ENCODE measurements at places on chromosomes 2 and 18.

- no peak for DNase-seq
Observed at GRCh38 chr2:58054264-58054663, 7.7 kb downstream of the VRK2 start.

DNA sequence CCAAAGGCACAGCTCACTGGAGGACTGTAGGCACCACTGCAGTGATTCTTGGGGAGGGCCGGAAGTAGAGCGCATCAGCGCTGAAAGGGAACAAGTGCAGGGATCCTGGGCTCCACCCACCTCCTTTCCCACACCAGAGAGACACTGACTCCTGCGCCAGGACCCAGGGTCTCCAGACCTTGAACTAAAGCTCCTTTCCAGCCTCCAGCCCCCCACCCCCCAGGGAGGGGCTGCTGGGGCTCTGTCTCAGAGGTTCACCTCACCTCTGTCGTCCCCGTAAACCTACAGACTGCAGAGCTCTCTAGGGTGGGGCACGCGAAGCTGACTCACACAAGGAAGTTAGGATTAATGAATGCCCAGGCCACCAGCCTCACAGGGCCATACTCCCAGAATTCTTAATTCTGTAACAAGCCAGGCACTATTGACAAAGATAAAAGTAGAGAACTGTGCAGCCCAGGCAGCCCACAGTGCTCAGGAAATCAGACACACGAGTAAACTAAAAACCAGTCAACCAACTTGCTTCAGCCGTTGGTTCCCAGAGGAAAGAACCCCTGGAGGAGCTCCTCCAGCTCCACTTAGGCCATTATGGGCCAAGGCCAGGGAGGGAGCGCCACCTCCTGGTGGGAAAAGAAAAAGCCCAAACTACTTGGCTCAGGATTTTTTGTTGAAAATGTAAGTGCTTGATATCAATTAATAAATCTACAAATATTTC is 45.1 kb upstream of the ACAA2 start:
- peak; percentile 66 for DNase-seq

- DNase-seq = no peak
Observed at GRCh38 chr2:42113452-42113851, 55.7 kb upstream of the EML4 start.

DNA sequence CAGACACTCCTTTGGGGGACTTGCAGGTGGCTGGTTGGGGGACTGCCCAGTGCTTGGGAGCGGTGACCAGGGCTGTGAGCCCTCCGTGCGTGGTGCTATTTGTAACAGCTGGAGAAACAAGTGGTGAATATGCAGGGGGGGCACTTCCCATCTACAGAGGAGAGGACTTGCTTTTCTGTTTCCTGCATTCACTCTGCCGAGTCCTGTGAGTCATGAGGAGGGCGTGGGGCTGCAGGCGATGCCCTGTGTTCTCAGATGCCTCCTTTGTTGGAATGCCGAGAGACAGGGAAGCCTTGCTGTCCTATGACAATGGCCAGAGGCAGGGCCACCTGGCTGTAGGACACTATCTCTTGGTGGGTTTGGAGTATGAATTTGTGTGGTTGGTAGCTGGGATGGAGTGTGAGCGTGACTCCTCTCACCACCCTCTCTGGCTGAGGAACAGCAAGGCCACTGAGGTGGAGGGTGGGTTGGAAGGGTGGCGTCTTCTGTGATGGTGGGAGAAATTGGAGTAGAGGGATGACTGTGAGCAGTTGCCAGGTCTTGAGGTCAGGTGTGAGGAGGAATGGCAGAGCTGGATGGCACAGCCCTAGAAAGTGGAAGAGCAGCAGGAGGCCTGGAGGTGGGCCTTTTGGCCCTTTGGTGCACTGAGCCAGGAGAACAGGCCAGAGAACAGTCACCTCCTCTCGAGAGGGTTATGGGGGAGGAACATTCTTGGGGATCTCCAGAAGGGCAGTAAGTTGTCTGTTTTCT is 24.3 kb downstream of the FHOD3 start:
- peak; percentile 33 for DNase-seq

GRCh38 chr2:83879127-83879526 is 580.0 kb downstream of the SUCLG1 start:
- DNase-seq = no peak

GRCh38 chr2:119179202-119179601 is 20.7 kb upstream of the C1QL2 start:
- peak; percentile 20 for DNase-seq

DNA sequence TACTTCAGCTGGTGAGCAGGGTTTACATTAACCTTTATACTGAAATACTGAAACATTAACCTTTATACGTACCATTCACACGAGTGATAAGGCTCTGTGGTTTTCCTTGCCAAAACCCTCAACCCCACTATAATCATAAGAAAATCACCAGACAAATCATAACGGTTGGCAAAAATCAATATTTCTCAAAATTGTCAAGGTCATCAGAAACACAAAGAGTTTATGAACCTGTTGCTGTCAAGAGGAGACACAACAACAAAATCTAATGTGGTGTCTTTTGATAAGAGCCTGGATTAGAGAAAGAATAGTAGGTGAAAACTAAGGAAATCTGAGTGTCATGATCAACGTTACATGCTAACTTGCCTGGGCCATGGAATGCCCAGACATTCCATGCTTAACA is 396.9 kb upstream of the TMEFF2 start:
- no peak for DNase-seq

- DNase-seq = peak; percentile 80
Observed at GRCh38 chr2:166665991-166666940, 172.2 kb upstream of the SCN7A start.

GRCh38 chr2:45653122-45653913 is 1.8 kb downstream of the PRKCE start:
- peak; percentile 59 for DNase-seq

- no peak for DNase-seq
Observed at GRCh38 chr2:41806286-41806685, 241.5 kb upstream of the PKDCC start.

DNA sequence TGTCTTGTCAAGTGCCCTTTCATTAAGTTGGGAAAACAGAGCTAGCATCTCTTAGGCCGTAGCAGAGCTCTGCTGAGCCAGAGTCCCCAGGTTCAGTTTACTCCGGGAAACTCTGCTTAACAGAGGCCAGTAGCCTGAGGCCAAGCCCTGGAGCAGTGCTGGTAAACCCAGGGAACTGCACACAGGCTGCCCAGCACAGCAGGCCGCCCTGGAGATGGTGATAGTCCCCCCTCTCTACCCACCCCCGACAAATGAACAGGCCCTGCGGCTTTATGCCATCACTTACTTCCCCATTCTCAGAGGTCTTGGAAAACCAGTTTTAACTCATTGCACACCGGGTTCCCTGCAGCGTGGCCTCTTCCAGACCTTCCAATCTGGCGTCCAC is 3.5 kb downstream of the CNNM4 start:
- no peak for DNase-seq

GRCh38 chr2:28333606-28334526 is 58.8 kb upstream of the FOSL2 start:
- DNase-seq = no peak

GRCh38 chr2:100859902-100860301 is 40.0 kb downstream of the NPAS2 start:
- DNase-seq = no peak

GRCh38 chr18:9066358-9066757 is 36.1 kb upstream of the NDUFV2 start:
- no peak for DNase-seq

- no peak for DNase-seq
Observed at GRCh38 chr2:151637271-151637781, 97.0 kb downstream of the NEB start.

DNA sequence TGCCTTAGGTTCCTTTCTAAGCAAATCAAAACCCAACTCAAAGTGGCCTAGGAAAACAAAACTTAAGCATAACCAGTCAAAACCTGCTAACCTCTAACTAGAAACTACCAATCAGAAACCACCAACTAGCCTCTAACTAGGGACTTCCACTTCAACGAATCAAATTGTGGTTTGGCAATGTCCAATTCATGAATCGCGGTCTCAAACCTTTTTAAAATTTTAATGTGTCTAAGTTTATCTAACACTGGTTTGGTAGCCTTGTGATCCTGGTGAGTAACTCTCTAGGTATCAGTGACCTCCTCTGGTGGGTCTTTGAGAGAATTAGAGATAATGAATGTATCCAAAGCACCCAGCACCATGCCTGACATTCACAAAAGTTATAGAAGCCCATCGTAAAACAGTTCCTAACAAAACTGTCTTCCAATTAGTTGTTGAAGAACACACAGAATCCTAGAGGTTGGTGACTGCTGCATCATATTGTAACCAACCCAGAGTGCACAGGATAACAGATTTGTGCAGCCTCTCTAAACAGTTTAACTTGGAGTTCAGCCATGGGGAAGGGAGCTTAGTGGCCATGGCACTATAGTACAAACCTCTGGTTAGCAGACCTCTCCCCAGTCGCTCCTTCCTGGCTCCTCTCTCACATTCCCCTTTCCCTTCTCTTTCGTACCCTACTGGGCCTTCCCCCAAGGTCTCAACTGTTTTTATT is 45.2 kb upstream of the B3GNT2 start:
- peak; percentile 54 for DNase-seq

DNA sequence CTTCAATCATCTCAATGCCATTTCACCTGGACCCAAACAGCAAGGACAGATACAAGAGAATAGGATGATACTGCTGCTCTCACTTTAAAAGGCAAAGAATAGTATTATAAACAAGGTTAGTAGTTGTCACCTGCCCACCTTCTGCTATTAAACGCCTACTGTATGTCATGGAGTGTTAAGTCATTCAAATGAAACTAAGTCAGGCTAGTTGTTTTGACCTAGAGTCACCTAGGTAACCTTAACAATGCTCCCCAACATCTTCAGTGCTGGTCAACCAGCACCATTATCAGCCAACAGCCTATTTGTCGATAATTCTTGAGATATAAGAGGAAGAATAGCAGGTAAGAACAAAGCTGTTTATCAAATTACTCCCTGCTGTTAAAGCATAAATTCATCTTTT is 39.2 kb downstream of the TRIP12 start:
- no peak for DNase-seq

GRCh38 chr2:148876595-148877402 is 1.8 kb downstream of the KIF5C start:
- DNase-seq = no peak
